Right ventricle myocardium superior (tissue), 1 donor: ENCODE measurements at places on chromosomes 2 and 18. TPM values are rescaled to one million over a fixed set of nuclear protein-coding genes. Genes with fewer than 3 reads are reported as not detected.

LIPG gene
- total RNA-seq, result 0.19 TPM

COL4A3 gene
- 5.8 TPM for total RNA-seq

DNA sequence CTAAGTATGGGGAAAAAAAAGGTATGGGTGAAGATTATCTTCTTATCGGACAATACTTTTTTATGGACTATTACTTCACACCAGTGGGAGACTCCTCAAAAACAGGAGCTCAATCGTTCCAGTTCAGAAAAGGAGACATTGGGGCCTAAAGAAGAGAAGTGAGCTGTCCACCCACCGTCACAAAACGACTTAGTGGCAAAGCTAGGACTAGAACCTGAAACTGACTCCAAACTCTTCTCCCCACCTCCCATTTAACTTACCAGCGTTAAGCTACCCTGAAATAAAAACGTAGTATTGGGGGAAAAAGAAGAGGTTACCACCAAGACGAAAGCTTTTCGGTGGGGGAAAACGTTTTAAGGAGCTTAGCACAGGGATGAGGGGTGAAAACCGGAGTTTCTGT is 503 bp downstream of the GTF3C3 start:
- DNase-seq, result no peak

DNA sequence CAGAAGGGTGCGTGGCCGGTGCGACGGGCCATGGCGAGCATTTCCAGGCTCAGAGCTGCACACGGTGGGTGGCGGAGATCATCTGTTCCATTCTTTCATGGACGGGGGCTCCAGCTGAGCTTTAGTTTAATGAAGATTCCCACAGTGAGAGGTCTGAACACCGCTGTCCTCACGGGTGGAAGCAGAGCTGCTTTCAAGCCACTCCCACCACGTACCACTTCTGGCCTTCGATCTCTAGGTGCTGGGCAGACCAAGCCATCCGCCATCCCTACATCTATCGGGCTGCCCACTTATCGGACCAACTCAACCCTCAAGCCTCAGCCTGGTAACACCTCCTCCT is 18.5 kb downstream of the GPR35 start:
- DNase-seq, result no peak

- DNase-seq, result no peak
These were observed 121.3 kb upstream of the NRXN1 start for GRCh38 chr2:51153236-51153635.

DNA sequence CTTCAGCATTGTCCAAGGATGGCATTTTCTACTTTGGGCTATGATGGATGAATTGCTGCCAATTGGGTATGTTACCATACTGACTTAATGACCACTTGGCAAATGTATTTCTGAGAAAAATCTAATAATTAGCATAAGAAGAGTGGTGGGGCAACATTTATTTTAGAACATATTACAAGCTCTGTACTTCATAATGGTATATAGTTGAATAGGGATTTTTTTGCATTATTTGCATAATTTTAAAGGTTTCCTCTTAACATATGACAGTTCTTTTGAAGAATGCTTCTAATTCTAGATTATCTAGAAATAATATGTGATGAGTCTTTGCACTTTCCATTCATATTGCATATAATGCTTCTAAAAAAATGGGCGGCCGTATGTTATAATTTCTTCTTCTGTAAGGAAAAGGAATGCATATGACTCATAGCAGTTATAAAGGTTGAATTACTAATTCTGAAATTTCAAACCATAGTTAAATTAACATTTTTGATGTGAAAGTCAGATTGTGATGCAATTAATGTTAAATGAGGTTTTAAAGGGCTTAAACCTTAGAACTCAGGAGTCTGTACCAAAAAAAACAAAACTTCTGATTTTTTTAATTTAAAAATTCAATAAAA is 1652.3 kb upstream of the SLC39A10 start:
- no peak for DNase-seq
